ENCODE measurements at places on chromosomes 13 and 19. TPM values are rescaled to one million over a fixed set of nuclear protein-coding genes. Genes with fewer than 3 reads are reported as not detected.

GRCh38 chr13:25867038-25867437, 184.8 kb downstream of the SHISA2 start:
- no peak overlapping the region for H3K4me3 ChIP-seq

GRCh38 chr13:107031716-107032115, 463.8 kb upstream of the ARGLU1 start:
- no peaks in the 10 kb centered on the region for H3K27me3 ChIP-seq
- H3K36me3 ChIP-seq = no peaks in the 10 kb centered on the region
- no peak overlapping the region for H3K4me3 ChIP-seq

- H3K4me1 ChIP-seq = peaks cover 13% of the 10 kb centered on the region
- no peak overlapping the region for H3K4me3 ChIP-seq
- H3K27me3 ChIP-seq = no peaks in the 10 kb centered on the region
- no peaks in the 10 kb centered on the region for H3K36me3 ChIP-seq
- H3K27ac ChIP-seq = no peak overlapping the region
Observed at GRCh38 chr19:21138130-21138529, 3.7 kb upstream of the ZNF431 start.

- no peak overlapping the region for H3K27ac ChIP-seq
- H3K4me1 ChIP-seq = no peaks in the 10 kb centered on the region
- no peak for DNase-seq
- H3K27me3 ChIP-seq = no peaks in the 10 kb centered on the region
Observed at GRCh38 chr13:110581506-110582185, 20.1 kb upstream of the RAB20 start.

DNA sequence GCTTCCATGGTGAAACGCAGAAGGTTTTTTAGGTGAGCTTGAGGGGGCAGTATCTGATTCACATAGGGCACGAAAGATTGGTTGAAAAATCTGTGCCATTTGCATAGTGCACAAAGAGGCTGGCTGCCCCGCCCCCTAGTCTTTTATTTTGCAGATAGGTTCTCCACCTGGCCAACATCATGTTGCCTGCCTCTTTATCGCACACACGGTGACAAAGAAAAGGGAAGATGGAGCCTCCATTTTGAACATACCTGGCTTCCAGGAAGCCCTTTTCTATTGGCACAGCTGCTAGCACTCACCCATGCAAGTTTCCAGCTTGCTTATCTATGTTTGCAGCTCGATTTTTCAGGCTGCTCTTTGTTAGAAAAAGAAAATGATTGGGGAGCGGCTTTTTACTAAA, 316.2 kb upstream of the KLHL1 start:
- H3K27ac ChIP-seq = no peak overlapping the region
- no peak overlapping the region for H3K4me3 ChIP-seq
- no peak for DNase-seq

- H3K4me1 ChIP-seq = no peaks in the 10 kb centered on the region
- H3K36me3 ChIP-seq = no peaks in the 10 kb centered on the region
- no peak overlapping the region for H3K4me3 ChIP-seq
- H3K27me3 ChIP-seq = no peaks in the 10 kb centered on the region
Observed at GRCh38 chr13:100917011-100917410, 242.4 kb upstream of the TMTC4 start.

DNA sequence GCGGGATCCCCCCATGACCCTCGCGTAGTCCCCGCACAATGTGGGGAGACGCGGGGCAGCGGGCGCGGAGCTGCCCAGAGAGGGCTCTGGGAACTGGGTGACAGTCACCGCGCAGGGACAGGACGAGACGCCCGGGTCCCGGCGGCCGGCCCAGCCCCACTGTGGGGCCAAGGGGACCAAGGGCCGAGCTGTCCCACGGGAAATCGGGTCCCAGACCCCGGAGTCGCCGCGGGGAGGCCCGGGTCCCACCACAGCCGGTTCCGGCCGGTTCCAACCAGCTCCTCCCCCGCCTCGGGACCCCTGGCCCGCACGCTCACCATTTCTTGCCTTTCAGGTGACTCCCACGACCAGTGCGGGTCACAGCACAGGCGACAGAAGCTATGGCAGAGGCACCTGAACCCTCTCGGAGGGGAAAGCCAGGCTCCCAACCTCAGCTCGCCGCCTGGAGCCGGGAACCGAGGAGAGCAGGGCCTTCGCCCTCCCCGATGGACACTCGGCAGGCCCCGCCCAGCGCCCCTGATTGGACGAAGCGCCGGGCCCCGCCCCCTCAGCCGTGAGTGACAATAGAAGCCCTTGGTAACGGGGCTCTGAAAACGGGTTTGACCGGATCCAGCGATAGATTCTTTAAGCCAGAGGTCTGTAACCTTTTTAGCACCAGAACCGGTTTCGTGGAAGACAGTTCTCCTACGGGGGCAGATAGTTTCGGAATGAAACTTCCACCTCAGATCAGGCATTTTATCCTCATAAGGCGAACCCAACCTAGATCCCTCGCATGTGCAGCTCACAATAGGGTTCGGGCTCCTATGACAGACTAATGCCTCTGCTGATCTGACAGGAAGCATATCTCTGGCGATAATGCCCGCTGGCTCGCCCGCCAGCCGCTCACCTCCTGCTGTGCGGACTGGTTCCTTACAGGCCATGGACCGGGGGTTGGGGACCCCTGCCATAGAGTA, at the start of gene ZNF433:
Gene ZNF433, minus strand, starts transcription at position 460 of the 953 bp plus-strand sequence. Its CDS starts 140 bp downstream, at position 320.
- H3K4me1 ChIP-seq = peaks cover 16% of the 10 kb centered on the region
- peak within 1 kb of the TSS; percentile 88 for H3K27ac ChIP-seq
- no peaks in the 10 kb centered on the region for H3K27me3 ChIP-seq
- no peaks in the 10 kb centered on the region for H3K36me3 ChIP-seq
- H3K4me3 ChIP-seq = peak within 1 kb of the TSS; percentile 83
- DNase-seq = peak; percentile 98

- no peak overlapping the region for H3K4me3 ChIP-seq
- DNase-seq = no peak
- no peaks in the 10 kb centered on the region for H3K4me1 ChIP-seq
- H3K36me3 ChIP-seq = no peaks in the 10 kb centered on the region
- no peaks in the 10 kb centered on the region for H3K27me3 ChIP-seq
- no peak overlapping the region for H3K27ac ChIP-seq
Observed at GRCh38 chr13:107586216-107586615, 629.1 kb downstream of the LIG4 start.

GRCh38 chr19:18093439-18094161, 4.0 kb upstream of the MAST3 start:
- no peaks in the 10 kb centered on the region for H3K36me3 ChIP-seq

DNA sequence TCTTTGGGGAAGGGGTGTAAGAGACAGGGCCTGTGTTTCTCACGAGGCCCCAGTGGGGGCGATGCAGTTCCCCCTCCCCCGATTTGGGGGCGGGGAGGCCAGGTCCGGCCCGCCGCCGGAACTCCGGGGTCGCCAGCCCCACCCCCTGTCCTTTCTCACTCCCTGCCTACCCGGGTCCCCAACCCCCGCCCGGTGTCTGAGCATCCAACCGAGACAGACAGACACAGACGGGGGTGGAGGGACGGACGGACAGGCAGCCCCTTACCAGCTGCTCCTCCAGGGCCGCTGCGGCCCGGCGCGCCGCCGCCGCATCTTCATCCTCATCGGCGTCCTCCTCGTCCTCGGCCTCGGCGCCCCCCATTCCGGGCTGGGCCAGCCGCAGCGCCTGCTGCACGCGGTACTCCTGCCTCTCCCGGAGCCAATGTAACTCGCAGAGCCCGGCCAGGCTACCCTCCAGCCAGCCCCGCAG, 397 bp downstream of the DACT3 start:
- no peak for DNase-seq
- peaks cover 28% of the 10 kb centered on the region for H3K27me3 ChIP-seq
- H3K27ac ChIP-seq = no peak overlapping the region
- H3K4me3 ChIP-seq = peak overlapping the region; percentile 65
- H3K4me1 ChIP-seq = peaks cover 26% of the 10 kb centered on the region

- peaks cover 50% of the 10 kb centered on the region for H3K4me1 ChIP-seq
- DNase-seq = no peak
- no peaks in the 10 kb centered on the region for H3K27me3 ChIP-seq
- peaks cover 9% of the 10 kb centered on the region for H3K36me3 ChIP-seq
Observed at GRCh38 chr13:79401259-79402070, 4.6 kb downstream of the RBM26 start.

DNA sequence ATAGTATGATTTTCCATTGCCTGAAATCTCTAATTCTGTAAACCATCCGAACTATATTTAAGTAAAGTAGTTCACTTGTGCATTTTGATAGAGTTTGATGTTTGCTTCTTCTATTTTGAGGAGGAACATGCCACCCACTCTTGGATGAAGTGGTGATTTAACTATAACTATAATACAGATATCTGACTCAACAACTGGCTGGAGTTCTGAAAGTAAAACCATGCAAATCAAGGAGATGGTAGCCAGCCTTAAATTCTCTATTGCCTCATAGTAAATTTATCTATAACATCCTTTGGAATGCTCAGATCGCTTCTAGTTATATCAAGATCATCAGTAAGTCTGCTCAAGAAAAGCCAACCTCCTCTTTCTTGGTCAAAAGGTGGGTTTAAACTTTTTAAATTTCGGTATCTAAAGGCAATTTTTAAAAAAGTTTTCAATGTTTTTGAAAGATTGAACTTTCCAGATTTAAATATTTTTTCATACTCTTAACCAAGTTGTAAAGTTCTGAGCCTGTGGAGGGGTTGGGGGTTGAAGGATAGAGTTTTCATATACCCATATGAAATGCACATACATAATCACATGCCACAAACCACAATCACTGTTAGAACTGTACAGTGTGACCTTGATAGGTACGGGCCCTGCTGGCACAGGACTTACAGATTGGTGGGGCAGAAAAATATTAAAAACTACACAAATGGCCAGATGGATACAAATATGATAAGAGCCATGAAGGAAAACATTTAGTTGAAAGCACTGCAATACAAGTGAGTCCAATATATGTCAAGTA, 90.5 kb upstream of the RFC3 start:
- H3K27ac ChIP-seq = no peak overlapping the region
- no peaks in the 10 kb centered on the region for H3K36me3 ChIP-seq
- DNase-seq = no peak
- H3K4me1 ChIP-seq = peaks cover 24% of the 10 kb centered on the region
- H3K4me3 ChIP-seq = no peak overlapping the region

- DNase-seq = no peak
- H3K4me3 ChIP-seq = no peak overlapping the region
- no peak overlapping the region for H3K27ac ChIP-seq
- H3K4me1 ChIP-seq = no peaks in the 10 kb centered on the region
- H3K36me3 ChIP-seq = peaks cover 44% of the 10 kb centered on the region
Observed at GRCh38 chr19:47142779-47143178, 12.1 kb downstream of the SAE1 start.

DNA sequence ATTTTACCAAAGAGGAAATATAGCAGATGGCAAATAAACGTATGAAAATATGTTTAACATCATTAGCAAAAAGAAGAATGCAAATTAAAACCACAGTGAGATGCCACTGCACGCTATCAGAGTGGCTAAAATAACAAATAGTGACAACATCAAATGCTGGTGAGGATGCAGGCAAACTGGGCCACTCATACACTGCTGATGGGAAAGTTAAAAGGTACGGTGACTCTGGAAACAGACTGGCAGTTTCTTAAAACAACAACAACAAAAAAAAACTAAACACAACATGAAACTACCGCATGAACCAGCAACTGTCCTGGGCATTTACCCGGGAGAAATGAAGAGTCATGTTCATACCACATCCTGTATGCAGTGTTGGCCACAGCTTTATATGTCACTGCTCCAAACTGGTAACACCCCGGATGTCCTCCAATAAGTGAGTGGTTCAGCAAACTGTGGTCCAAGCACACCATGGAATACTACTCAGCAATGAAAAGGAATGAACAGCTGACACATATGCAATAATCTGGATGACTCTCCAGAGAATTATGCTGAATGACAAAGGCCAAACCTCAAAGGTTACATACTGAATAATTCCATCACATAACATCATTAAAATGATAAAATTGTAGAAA, 22.3 kb downstream of the EPS15L1 start:
- no peaks in the 10 kb centered on the region for H3K27me3 ChIP-seq
- peaks cover 37% of the 10 kb centered on the region for H3K4me1 ChIP-seq
- no peak overlapping the region for H3K4me3 ChIP-seq
- DNase-seq = no peak
- no peak overlapping the region for H3K27ac ChIP-seq
- no peaks in the 10 kb centered on the region for H3K36me3 ChIP-seq

- H3K27me3 ChIP-seq = peaks cover 54% of the 10 kb centered on the region
- no peak overlapping the region for H3K4me3 ChIP-seq
- DNase-seq = no peak
- no peaks in the 10 kb centered on the region for H3K36me3 ChIP-seq
- H3K4me1 ChIP-seq = peaks cover 21% of the 10 kb centered on the region
Observed at GRCh38 chr19:45975306-45976070, 1.8 kb upstream of the NOVA2 start.

GRCh38 chr13:60662595-60662994, 265.6 kb downstream of the TDRD3 start:
- H3K27me3 ChIP-seq = no peaks in the 10 kb centered on the region
- H3K27ac ChIP-seq = no peak overlapping the region
- H3K4me1 ChIP-seq = no peaks in the 10 kb centered on the region
- no peaks in the 10 kb centered on the region for H3K36me3 ChIP-seq
- no peak for DNase-seq

- H3K27ac ChIP-seq = no peak overlapping the region
- no peaks in the 10 kb centered on the region for H3K27me3 ChIP-seq
- no peak overlapping the region for H3K4me3 ChIP-seq
- DNase-seq = no peak
- no peaks in the 10 kb centered on the region for H3K36me3 ChIP-seq
Observed at GRCh38 chr13:48775285-48775684, 121.6 kb downstream of the CYSLTR2 start.

DNA sequence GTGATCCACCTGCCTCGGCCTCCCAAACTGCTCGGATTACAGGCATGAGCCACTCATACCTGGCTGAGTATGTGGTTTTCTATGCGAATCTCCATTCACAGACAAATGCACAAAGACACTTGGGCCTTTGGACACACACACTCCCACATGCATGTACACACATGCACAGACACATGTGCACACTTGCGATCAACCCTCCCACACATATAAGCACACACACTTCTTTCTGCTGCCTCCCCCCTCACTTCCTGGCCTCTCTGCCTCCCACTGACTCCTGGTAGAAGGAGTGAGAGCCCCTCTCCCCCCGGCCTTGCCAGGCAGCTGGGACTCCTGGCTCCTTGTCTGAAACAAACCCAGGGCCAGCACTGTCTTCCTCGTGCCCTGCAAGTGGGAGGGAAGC, 29.3 kb upstream of the PLEKHF1 start:
- H3K36me3 ChIP-seq = no peaks in the 10 kb centered on the region
- no peak overlapping the region for H3K4me3 ChIP-seq
- H3K27me3 ChIP-seq = no peaks in the 10 kb centered on the region
- no peak overlapping the region for H3K27ac ChIP-seq
- H3K4me1 ChIP-seq = no peaks in the 10 kb centered on the region

IGFL1 gene
- not detected for total RNA-seq

LGALS14 gene
- not detected for total RNA-seq

GDF15 gene
- 0.89 TPM for total RNA-seq

NCAN gene
- total RNA-seq = not detected

ZNF177 gene
- total RNA-seq = not detected

SLC25A30 gene
- total RNA-seq = 9.9 TPM

CRLF1 gene
- 65.5 TPM for total RNA-seq

LRRC63 gene
- not detected for total RNA-seq

LILRB3 gene
- 5.7 TPM for total RNA-seq

PRRG2 gene
- total RNA-seq = 21.2 TPM

RUBCNL gene
- total RNA-seq = 3.3 TPM

Measured in suprapubic skin (tissue), 4 donors.